ENCODE measurements at places on chromosomes 7 and 10. TPM values are rescaled to one million over a fixed set of nuclear protein-coding genes. Genes with fewer than 3 reads are reported as not detected.

TAS2R4 gene
- 0.92 TPM for total RNA-seq

CDK1 gene
- 68.8 TPM for total RNA-seq

PRKRIP1 gene
- total RNA-seq = 26.0 TPM

ACHE gene
- total RNA-seq = 0.20 TPM

NKX6-2 gene
- not detected for total RNA-seq

USP54 gene
- 10.5 TPM for total RNA-seq

GJD4 gene
- not detected for total RNA-seq

- no peaks in the 10 kb centered on the region for H3K27me3 ChIP-seq
- H3K27ac ChIP-seq = no peak overlapping the region
- H3K4me3 ChIP-seq = no peak overlapping the region
- DNase-seq = no peak
- H3K36me3 ChIP-seq = no peaks in the 10 kb centered on the region
Observed at GRCh38 chr10:125124907-125125306, 35.5 kb downstream of the CTBP2 start.

GRCh38 chr7:116213361-116214130 lies 3.2 kb downstream of the TES start:
- H3K4me1 ChIP-seq = peaks cover 73% of the 10 kb centered on the region
- H3K27ac ChIP-seq = no peak overlapping the region
- H3K27me3 ChIP-seq = no peaks in the 10 kb centered on the region
- peak overlapping the region; percentile 10 for H3K4me3 ChIP-seq

DNA sequence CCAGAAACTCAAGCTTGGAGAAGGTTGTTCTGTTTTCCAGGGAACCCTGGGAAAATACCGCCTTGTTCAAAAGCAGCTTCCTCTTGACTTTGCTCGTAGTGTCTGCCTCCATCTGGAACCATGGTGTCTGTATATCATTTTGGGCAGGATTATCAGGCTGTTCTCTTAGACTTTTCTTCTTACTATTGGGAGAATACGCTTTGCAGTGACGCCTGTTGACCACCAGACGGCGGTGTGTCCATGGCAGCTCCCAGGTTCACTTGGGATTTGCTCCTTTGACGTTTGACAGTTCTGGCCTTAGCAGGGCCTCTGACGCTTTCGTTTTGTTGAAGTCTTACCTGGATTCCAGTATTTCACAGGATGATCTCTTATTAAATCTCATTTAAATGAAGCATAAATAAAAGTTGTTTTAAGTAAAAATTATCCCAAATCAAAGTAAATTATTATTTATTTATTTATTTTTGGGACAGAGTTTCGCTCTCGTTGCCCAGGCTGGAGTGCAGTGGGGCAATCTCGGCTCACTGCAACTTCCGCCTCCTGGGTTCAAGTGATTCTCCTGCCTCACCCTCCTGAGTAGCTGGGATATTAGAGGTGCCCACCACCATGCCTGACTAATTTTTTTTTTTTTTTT lies 41.8 kb upstream of the GJD4 start:
- H3K4me3 ChIP-seq = no peak overlapping the region
- peak; percentile 6 for DNase-seq
- no peaks in the 10 kb centered on the region for H3K27me3 ChIP-seq
- no peaks in the 10 kb centered on the region for H3K4me1 ChIP-seq
- H3K27ac ChIP-seq = no peak overlapping the region

DNA sequence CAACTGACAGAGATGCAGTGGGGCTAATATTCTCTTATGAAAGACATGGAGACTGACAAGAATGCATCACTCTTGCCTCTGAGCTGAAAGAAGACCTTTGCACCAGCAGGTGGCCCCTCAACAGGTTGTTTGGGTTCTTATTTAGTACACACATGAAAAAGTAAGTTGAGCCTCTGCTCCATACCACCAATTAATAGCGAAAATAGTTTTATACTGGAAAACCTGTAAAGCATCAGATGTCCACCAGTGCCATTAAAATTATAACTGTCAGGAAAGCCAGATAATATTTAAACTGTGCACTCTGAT lies 26.3 kb upstream of the FAM13C start:
- H3K4me1 ChIP-seq = no peaks in the 10 kb centered on the region
- no peak for DNase-seq
- no peak overlapping the region for H3K27ac ChIP-seq
- H3K27me3 ChIP-seq = no peaks in the 10 kb centered on the region
- no peaks in the 10 kb centered on the region for H3K36me3 ChIP-seq

DNA sequence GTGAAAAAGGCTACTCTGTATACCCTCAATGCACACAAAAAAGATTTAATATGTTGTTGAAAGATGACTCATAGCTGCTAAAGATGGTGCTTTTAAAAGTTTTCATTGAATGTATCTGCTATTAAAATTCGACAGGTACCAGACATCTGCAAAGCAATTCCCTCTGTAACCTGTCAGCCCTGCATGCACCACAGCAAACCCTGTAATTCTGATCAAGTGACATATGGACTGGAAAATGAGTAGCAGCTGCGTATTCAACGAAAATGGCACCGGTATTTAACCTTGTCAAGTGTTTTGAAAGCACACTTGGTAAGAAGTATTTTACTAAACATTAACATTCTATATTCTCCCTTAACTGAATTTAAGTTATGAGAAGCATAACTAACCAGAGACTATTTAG lies 58.2 kb upstream of the PTPRN2 start:
- H3K4me3 ChIP-seq = no peak overlapping the region
- no peak overlapping the region for H3K27ac ChIP-seq
- DNase-seq = no peak
- no peaks in the 10 kb centered on the region for H3K4me1 ChIP-seq

GRCh38 chr10:104387130-104387888 lies 33.7 kb downstream of the CFAP58 start:
- no peaks in the 10 kb centered on the region for H3K36me3 ChIP-seq
- no peak overlapping the region for H3K4me3 ChIP-seq
- DNase-seq = no peak
- peaks cover 11% of the 10 kb centered on the region for H3K4me1 ChIP-seq

DNA sequence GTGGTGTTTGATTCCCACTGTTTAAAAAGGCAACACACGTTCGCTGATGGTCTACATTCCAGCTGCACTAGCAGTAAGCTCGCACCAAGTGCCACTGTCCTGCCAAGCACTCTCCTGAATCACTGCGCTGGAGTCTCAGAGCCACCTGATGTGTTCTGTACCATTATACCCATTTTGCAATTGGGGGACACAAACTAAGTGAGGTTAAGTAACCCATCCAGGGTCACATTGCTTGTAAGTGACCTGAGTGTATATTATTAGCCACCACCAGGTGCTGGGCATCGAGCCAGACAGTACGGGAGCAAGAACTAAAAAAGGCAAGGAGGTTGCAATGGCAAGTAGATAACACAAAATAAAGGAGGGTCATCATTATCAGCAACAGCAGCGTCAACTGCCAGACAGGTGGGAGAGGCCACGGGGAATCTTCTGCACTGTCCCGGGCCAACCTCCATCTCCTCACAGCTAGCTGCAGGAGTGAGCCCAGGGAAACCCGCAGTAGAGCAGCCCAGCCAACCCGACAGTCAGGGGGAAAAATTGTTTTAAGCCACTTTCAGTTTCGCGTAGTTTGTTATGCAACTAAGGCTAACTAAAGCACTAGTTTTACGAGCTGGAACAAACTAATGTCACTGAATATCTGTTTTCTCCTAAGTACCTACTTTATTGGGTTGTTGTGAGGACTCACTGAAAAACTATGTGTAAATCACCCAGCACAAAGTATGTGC lies 712 bp upstream of the CPVL start:
- no peaks in the 10 kb centered on the region for H3K36me3 ChIP-seq
- H3K4me3 ChIP-seq = no peak overlapping the region
- H3K27me3 ChIP-seq = peaks cover 3% of the 10 kb centered on the region

GRCh38 chr10:78600121-78600665 lies 468.6 kb upstream of the ZMIZ1 start:
- H3K36me3 ChIP-seq = no peaks in the 10 kb centered on the region
- no peak for DNase-seq
- no peaks in the 10 kb centered on the region for H3K4me1 ChIP-seq
- no peak overlapping the region for H3K4me3 ChIP-seq
- H3K27me3 ChIP-seq = no peaks in the 10 kb centered on the region

GRCh38 chr7:139936760-139937310 lies 107.8 kb downstream of the TBXAS1 start:
- no peak overlapping the region for H3K27ac ChIP-seq
- DNase-seq = no peak
- no peak overlapping the region for H3K4me3 ChIP-seq
- no peaks in the 10 kb centered on the region for H3K4me1 ChIP-seq
- no peaks in the 10 kb centered on the region for H3K36me3 ChIP-seq

- H3K4me1 ChIP-seq = no peaks in the 10 kb centered on the region
- no peaks in the 10 kb centered on the region for H3K36me3 ChIP-seq
- H3K27me3 ChIP-seq = no peaks in the 10 kb centered on the region
- no peak overlapping the region for H3K27ac ChIP-seq
- DNase-seq = no peak
Observed at GRCh38 chr10:46992803-46993561, 81.8 kb downstream of the PTPN20 start.

Data from CD8-positive, alpha-beta memory T cell (primary cell).